ENCODE measurements at places on chromosomes 4 and X.

DNA sequence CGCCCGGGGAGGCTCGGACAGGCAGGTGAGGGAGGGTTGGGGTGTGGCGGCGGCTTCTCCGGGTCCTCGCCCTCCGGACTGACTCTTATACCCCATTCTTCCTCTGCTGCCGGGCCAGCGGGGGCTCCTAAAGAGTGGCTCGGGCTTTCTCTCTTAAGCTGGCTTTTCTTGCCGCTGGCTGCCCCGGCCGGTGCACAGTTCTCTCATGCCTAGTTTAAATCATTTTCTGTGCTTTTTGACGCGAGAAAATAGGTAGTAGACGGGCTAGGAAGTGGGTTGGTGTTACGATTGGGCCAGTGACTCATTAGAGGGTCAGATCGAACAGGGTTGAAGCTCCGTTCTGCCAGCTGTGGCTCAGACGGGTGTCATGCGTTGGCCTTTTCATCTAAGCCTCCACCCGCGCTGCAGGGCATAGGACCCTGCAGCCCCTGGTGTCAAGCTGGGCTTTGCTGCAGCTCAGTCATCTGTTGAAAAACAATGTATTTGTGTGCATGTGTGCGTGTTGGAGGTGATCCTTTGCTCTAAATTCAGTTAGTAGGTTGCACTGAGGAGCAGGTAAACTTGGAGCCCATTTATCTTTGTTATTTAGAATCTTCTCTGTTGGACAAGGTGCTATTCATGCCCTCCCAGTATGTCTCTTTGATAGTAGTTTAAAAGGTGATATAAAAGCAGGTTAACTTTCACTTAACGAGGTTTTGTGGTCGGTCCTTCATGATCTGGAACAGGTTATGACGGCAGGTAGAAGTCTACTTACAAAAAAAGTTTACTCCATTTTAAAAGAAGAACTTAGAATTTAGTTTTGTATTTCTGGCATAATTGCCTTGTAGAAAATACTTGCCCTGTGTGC lies 802 bp downstream of the BMP2K start:
- DNase-seq, result peak; percentile 9

DNA sequence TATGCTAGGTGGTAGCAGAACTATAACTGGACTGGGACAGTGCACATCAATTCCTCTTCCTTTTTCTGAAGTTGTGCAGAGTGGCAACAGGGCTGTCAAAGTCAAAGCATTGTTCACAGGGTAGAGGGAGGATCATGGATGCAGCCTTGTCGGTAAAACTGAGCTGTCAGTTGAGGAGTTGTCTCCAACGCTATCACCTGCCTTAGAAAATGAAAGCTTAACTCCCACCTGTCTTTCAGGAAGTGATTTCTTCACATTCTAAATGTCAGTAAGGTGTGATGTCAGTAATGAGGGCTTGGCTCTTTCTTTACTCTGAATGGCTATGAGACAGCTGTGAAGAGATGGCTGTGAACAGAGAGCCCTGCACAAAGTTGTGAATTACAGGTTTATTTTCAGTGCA lies 66.4 kb upstream of the BANK1 start:
- DNase-seq, result no peak

DNA sequence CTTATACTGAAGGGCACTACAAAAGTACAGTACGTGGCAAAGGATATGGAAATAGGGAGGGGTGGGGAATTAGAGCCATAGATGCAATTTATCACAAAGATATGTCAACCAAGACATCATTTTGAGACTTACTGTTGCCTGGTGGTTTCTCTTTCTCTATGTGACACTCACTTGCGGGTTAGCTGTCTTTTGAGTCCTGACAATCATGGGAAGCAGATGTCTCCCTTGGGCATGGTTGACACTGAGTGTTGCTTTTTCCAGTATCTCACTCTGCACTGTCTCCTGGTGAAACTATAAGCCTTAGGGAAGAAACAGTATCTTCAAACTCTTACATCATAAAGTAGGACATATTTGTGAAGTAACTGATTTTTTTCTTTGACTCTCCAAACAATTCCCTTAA lies 383.5 kb upstream of the LCORL start:
- DNase-seq, result no peak

DNA sequence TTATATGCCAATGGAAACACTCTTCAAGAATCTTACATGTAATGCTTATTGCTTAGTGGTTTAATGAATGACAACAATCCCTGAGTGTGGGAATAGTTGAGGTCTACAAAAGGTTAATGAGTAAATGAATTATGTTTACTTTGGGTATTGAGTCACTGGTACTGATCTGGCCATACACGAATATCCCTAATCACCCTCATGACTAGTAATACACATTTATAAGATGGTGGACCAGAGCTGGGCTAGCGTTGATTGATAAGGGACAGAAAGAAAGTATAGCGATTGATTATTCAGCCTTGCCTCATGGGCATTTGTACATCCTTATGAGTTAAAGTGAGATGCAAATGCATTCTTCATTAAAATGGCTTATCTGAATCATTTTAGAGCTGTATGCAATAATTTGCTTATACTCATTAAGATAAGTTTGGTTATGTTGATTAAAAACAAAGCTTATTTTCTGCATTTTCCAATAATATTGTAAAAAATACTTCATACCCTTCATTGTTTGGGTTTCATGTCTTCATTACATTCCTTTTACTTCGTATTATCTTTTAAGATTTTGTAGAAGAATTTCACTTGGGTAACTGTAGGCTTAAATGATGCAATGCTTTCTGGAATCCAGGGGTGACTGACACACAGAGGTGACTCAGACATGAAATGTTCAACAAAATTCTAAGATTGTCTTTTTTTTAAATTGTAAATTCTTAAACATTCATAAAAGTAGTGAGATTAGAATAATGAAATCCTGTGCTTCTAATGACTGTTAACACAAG lies 47.4 kb downstream of the FGF2 start:
- DNase-seq, result no peak

DNA sequence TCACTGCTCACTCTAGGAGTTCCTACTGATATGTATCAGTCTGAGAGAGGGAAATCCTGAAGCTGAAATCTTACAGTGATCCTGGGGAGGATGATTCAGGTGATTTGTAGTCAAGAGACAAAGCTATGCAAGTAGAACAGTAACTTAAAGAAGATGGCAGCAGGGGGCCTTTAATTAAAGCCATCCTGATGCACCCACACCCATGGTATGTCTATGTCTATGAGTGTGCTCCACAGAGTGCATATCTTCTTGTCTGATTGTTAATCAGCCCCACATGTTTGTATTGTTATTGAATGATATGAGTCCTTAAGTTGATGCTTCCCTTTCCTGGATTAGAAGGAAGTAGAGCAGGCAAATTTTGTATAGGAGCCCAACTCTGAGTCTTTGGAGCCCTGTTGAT lies 78.8 kb downstream of the NHS start:
- no peak for DNase-seq

GRCh38 chr4:184455299-184455698 lies 19.1 kb downstream of the IRF2 start:
- no peak for DNase-seq

GRCh38 chrX:15404401-15405096 lies 20.3 kb upstream of the VEGFD start:
- no peak for DNase-seq

DNA sequence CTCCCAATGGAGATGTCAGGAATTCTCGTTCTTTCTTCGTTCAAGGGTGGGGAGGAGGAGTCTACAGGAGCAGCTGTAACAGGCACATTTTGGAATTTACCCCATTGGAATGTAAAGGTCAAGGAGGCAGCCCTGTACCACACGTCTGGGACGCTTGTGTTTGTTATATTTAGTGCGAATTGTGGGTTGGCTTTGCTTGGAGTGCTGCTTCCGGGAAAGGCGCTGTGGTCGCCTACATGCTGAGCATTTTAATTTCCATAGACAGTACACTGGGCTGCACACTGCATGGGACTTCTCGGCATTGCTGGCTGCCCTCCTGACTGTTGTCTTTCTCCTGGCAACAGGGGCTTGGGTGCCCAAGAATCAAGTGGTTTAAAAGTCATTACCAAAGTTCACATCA lies 12.8 kb downstream of the GYG2 start:
- no peak for DNase-seq

GRCh38 chr4:176850436-176850835 lies 57.7 kb upstream of the VEGFC start:
- DNase-seq, result no peak

GRCh38 chr4:31236020-31236638 lies 516.0 kb downstream of the PCDH7 start:
- DNase-seq, result no peak

DNA sequence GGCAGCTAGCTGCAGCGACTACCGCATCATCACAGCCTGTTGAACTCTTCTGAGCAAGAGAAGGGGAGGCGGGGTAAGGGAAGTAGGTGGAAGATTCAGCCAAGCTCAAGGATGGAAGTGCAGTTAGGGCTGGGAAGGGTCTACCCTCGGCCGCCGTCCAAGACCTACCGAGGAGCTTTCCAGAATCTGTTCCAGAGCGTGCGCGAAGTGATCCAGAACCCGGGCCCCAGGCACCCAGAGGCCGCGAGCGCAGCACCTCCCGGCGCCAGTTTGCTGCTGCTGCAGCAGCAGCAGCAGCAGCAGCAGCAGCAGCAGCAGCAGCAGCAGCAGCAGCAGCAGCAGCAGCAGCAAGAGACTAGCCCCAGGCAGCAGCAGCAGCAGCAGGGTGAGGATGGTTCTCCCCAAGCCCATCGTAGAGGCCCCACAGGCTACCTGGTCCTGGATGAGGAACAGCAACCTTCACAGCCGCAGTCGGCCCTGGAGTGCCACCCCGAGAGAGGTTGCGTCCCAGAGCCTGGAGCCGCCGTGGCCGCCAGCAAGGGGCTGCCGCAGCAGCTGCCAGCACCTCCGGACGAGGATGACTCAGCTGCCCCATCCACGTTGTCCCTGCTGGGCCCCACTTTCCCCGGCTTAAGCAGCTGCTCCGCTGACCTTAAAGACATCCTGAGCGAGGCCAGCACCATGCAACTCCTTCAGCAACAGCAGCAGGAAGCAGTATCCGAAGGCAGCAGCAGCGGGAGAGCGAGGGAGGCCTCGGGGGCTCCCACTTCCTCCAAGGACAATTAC lies 1.4 kb downstream of the AR start:
- no peak for DNase-seq

DNA sequence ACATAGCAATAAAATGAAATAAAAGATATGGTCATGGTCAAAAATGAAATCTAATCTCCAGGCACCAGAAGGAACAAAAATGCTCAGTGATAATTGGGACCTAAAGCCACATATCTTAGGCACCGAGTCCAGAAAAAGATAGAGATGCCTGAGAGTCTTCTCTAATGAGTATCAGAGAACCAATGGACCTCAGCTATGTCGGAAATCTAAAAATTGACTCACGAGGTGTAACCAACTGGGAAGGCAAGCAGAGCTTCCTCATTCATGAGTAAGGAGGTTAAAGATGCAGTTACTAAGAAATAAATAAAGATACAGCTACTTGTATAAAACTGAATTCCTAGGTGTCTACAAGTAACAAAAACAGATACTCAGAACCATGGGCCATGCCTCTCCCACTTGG lies 72.1 kb downstream of the KLHL34 start:
- DNase-seq, result no peak

DNA sequence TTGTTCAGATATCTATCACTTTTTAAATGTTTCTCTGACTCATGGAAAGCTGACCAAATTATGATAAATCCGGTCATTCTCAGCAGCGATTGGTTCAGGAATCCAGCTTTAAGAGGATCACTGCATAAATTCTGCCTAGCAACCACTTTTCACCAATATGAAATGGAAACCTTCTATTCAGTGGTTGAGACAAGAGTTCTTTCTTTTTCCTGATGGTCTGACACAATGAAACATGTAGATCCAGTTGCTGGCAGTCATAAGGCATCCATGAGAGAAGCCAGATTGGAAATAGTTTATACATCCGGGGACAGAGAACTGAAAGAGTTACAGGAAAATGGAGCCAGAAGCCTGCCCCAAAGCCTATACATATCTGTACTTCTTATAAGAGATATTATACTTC lies 27.2 kb downstream of the MAB21L2 start:
- no peak for DNase-seq

- no peak for DNase-seq
Measured at GRCh38 chr4:69776696-69777095, 16.3 kb upstream of the SULT1B1 start.
